Amniotic stem cell (primary cell): ENCODE measurements at places on chromosomes 3 and 15.

DNA sequence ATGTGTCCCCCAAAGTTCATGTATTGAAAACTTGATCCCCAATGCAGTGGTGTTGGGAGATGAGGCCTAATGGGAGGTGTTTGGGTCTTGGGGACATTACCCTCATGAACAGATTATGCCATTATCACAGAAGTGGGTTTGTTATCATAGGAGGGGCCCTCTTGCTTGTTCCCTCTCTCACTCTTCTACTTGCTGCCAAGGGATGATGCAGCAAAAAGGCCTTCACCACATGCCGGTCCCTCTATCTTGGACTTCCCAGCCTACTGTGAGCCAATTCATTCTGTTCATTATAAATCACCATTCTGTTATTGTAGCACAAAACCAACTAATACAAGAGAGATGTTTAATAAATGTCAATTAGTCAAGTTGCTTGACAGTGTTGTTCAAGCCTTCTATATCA, 47.2 kb downstream of the FAM227B start:
- DNase-seq: no peak

DNA sequence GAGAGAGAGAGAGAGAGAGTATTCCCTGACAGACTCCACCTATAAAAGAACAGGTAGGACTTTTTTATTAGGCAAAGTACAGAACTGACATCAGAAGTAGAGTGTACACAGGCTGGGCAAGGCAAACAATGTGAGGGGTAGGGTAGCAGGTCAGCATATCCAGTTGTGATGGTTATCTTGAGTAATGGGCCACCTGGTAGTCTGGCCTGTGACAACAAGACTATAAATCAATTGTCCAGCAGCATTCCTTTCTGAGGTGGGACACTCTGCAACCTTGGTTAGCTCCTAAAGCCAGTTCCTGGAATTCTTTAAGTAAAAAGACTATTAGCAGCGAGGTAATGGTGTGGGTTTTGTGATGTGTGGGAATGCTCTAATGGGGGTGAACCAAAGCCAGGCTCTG, 14.9 kb upstream of the TMCC1 start:
- DNase-seq: no peak

GRCh38 chr3:48416091-48416505, 13.8 kb downstream of the PLXNB1 start:
- no peak for DNase-seq

DNA sequence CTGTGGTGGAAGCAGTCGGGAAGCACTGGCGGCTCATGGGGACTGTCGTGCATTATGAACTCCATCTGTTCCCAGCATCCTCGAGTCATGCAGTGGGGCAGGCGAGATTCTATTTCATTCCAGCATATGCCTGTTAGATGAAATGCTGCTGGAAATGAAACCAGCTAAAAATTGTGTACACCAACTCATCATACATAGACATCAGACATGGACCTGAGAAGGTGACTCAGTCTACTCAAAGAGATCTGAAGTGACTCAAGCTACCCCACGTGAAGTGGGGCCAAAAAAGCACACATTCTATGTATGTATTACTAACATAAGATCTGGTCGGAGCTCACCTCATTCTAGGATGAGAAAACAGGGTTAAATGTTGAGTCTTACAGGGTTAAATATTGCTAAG, 47.5 kb upstream of the FAM98B start:
- no peak for DNase-seq

- DNase-seq: no peak
These were observed 1.8 kb downstream of the SEMA4B start for GRCh38 chr15:90202929-90203328.

DNA sequence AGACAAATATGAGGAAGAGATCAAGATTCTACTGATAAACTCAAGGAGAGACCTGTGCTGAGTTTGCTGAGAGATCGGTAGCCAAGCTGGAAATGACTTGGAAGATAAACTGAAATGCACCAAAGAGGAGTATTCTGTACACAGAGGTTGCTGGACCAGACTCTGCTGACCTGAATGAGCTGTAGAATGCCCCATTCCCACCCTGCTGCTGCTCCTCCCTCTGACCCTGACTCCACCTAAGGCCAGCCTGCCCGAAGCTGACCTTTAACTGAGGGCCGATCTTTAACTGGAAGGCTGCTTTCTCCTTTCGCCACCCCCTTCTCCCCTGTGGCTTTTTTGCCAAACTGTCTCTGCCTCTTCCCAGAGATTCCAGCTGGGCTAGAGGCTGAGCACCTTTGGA, 34.6 kb downstream of the CDIN1 start:
- no peak for DNase-seq

DNA sequence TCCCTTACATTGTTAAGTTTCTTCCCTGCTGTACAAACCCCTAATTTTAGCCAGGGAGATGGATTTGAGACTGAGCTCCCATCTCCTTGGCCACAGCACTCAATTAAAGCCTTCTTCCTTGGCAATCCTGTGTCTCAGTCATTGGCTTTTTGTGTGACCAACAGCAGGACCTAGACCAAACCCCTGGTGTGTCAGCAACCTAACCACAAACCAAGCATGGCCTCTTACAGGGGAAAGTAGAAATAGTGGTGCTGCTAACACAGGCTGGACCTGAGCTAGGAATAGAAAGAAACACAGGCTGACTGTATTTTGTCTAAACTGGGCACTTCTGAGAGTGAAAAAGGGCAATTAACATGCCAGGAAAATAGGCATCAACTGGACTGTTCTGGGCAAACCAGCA, 37.9 kb downstream of the PPCDC start:
- no peak for DNase-seq

- no peak for DNase-seq
These were observed 15.0 kb downstream of the SPSB4 start for GRCh38 chr3:141065841-141066805.

- no peak for DNase-seq
These were observed 35.5 kb upstream of the TIMP4 start for GRCh38 chr3:12194209-12194608.

- DNase-seq: no peak
These were observed 197.9 kb upstream of the MEIS2 start for GRCh38 chr15:37298271-37298670.

DNA sequence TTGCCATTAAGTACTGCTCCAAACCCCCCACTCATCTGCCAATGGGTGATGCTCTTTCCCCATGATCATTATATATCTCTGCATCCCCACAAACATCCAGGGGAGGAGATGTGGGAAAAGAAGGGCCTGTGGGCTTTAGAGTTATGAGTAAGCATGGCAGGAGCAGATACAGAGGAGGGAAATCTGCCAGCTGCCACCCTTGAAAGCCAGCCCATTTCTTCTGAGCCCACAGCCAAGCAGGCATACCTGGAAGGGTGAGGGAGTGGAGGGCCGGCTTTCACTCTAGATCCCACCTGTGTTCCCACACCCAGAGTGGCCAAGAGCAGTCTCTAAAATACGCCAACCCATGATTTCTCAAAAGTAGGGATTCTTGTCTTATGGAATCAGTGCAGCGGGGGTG, 1.7 kb upstream of the SLC25A38 start:
- no peak for DNase-seq

DNA sequence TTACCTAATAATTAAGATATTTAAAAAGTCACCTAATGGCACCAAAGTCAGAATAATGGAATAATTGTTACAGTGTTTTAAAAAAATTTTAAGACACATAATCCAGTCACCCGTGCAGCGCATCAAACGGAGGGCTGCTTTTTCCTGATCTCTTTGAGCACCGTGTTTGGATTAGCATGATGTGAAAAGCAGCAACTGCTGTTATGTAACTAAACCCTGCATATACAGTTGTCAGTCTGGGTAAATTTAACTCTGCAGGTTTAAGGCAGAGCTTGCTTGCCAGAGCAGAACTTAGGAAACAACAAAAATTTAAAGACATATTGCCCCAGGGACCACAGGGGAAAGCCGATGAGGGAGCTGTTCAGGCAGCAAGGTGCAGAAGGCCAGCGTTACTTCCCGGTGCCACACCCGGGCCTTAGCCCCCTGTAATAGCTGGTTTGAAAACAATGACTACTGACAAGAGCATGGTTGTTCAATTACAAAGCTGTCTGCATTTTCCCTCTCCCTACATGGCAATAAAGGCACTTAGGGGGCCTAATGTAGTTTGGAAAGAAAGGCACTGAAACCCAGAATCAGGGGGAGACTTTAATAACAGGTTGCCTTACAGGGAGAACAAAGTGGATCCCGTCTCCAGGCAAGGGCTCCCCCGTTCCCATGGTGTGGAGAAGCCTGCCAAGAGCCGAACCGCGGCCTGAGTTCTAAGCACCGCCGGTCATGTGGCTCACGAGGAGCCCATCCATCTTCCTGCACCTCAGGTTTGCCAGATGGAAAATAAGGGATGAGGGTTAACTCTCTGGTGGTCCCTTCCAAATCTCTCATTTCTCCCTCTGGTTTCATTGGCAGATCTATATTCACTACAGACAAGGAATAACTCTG, 32.2 kb downstream of the RORA start:
- no peak for DNase-seq

DNA sequence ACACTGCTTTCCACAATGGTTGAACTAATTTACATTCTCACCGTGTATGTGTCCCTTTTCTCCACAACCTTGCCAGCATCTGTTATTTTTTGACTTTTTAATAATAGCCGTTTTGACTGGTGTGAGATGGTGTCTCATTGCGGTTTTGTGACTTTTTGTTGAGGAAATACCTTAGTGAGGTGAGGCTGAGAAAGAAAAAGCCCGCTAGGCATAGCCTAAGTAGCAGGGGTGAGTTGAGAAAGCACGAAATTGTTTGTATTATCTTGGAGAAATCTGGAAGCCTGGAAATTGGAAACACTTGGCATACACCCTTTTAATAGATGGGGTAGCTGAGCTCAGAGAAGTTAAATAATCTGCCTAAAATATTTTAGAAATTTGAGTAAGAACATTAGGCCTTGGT, 61.5 kb upstream of the CFAP161 start:
- DNase-seq: no peak

- no peak for DNase-seq
These were observed 35.9 kb upstream of the TMEM115 start for GRCh38 chr3:50395070-50395860.

DNA sequence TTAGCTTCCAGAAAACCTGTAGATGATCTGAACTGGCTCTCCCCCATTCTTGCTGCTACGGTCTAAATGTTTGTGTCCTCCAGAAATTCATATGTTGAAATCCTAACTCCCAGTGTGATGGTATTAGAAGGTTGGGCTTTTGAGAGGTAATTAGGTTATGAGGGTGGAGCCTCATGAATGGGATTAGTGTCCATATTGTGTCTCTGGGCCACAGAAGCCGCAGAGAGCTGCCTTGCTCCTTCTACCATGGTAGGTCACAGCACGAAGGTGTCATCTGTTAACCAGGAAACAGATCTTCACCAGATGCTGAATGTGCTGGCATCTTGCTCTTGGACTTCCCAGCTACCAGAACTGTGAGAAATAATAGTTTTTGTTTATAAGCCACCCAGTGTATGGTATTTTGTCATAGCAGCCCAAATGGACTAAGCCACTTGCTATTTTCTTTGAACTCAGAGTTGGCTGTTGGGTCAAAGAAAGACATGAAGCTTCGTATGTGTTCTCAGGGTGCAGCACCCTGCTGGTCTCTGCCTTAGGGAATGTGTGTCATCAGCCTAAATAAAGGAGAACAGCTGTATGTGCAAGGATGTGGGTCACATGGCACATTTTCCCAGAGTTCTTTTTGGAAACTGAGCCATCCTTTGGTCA, 317.5 kb upstream of the SLCO3A1 start:
- DNase-seq: no peak

DNA sequence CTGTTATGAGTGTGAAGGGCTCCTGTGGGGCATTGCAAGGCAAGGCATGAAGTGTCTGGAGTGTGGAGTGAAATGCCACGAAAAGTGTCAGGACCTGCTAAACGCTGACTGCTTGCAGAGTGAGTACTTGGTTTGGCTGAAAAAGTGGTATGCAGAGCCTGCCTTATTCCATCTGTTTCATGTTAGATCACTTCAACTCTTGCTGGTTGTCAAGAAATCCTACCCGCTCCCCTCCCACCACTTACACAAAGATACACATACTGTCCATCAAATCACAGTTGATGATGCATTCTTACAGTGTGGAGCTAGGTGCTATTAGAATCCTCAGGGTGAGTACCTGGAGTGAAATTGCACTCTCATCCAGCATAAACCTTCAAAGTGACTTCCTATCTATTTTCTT, 272.1 kb downstream of the UNC13C start:
- no peak for DNase-seq

GRCh38 chr3:45995236-45996192, at the start of gene FYCO1:
Gene FYCO1 (minus strand): TSS chr3:45995824. CDS start chr3:45984910, 10,914 bp downstream.
- peak; percentile 84 for DNase-seq

GRCh38 chr15:75201616-75202250, at the start of gene C15orf39:
Gene C15orf39 (plus strand): TSS chr15:75201882. CDS start chr15:75206049, 4,167 bp downstream.
- peak; percentile 21 for DNase-seq

DNA sequence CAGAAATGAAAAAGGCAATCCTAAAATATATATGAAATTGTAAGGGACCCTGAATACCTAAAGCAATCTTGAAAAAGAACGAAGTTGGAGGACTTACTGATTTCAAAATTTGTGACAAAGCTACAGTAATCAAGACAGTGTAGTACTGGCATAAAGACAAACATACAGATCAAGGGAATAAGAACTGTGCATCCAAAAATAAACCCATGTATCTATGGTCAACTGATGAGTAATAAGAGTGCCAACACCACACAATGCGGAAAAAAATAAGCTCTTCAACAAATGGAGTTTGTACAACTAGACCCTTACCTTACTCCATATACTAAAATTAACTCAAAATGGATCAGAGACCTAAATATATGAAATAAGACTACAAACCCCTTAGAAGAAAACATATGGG, 29.6 kb downstream of the GSK3B start:
- no peak for DNase-seq

GRCh38 chr3:27699067-27699466, 23.1 kb downstream of the EOMES start:
- DNase-seq: no peak

DNA sequence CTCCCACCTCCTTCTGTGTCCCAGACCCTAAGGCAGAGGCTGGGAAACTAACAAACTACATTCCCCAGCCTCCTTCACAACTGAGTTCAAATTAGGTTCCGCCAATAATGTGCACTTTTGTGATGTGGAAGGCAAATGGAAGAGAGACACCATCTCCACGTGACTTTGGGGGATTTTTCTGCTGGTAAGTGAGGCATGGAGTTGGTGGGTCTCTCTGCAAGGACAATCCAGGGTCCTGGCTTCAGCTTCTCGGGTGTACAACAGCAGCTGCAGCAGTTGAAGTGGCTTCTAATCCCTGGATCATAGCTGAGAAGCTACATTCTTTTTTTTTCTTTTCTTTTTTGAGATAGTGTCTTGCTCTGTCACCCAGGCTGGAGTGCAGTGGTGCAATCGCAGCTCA, 58.9 kb upstream of the GATA2 start:
- DNase-seq: no peak
